Activated CD4-positive, alpha-beta T cell treated with anti-CD3 and anti-CD28 coated beads for 48 hours (primary cell): ENCODE measurements at places on chromosomes 13 and 19.

DNA sequence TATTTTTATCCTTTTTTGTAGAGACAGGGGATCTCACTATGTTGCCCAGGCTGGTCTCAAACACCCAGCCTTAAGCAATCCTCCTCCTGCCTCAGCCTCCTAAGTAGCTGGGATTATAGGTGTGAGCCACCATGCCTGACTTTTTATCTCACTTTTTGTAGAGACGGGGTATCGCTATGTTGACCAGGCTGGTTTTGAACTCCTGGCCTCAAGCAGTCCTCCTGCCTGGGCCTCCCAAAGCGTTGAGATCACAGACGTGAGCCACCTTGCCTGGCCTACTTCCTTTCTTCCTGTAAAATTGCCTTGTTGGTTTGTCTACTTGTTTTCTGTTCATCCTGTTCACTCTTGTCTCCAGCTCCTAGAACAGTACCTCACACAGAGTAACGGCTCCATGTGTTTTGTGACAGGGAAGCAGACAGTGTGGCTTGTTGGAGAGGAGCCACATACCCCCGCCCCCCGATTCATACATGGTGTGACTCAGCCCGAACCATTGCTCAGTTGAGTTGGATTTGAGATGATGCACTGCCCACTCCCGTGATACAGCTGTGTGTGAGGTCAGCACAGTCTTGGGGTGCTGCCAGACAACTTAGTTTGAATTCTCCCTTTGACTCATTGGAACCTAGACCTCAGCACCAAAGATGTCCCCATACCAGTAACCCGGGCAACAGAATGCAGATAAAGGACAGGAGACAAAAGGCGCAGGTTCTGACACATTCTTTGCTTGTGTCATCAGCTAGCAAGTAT lies 34.2 kb downstream of the GPR42 start:
- peak; percentile 89 for DNase-seq

GRCh38 chr13:37645181-37645740 lies 46.7 kb upstream of the POSTN start:
- DNase-seq = no peak

DNA sequence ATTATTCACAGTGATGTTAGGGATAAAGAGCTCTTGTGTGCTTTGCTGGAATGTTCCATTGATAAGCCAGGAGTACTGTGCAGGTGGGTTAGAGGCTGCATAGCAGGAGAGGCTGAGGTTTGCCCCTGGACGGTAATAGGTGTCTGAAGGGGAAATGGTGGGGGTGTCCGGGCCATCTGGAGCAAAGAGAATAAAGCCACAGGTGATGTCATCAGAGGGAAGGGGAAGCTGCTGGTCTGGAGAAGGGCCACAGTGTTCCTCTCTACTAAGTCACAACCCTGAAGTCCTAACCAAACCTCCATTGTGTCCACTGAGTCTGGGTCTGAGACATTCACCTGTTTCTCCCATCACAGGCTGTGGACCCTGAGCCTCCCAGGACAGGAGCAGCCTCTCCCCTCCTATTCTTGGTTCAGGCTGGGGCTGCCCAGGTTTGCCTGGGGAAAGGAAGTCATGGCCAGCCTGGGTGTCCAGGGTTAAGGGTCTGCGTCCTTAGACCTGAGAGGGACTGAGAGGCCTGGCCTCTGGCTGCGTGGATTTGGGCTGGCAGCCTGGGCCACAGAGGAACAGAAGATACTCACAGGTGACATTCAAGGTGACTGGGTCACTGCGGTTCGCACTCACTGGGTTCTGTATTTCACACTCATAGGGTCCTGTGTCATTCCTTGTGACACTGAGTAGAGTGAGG lies 6.8 kb downstream of the CEACAM1 start:
- DNase-seq = no peak

DNA sequence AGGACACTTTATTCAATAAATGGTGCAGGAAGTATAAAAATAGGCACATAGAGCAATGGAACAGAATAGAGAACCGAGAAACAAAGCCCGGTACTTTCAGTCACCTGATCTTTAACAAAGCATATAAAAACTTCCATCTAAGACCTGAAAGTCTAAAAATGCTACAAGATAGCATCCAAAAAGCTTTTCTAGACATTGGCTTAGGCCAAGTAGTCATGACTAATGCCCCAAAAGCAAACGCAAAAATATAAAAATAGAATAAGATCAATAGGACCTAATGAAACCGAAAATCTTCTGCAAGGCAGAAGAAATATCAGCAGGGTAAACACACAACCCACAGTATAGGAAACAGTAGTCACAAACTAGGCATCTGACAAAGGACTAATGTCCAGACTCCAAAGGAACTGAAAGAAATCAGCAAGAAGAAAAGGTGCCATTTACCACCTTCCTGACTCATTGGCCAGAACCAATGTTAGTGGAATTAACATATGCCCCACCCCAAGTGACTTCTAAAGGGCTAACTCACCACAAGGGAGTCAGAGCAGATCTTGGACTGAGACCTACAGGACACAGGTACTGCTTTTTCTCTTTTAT lies 40.8 kb upstream of the CEACAM21 start:
- DNase-seq = no peak

DNA sequence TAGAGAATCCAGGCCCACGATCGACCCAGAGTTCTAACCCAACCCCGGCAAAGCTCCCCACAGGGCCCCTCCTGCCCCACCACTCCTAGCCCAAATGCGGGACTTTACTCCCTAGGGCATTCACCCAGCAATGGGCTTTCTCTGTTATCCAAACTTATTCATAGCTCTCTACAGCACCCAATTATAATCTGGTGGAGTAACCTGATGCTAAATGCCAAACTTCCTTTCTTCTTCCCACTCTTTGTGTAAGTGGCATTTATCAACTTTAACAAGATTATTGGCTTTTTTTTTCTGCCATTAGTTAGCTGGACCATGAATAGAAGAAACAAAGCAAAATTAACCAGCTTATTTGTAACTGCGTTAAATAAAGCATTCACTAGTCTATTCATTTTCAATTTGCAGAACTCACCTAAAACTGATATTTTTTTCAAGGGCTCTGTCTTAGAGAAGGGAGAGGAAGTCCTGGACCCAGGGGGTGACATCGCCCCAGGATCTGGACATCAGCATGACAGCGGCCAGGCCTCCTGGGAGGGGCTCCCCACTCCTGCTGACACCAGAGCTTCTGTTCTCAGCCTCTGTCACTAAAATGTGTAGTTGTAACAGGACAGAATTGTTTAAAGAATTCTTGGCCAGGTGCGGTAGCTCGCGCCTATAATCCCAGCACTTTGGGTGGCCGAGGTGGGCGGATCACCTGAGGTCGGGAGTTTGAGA lies 1.5 kb downstream of the FAM124A start:
- no peak for DNase-seq

DNA sequence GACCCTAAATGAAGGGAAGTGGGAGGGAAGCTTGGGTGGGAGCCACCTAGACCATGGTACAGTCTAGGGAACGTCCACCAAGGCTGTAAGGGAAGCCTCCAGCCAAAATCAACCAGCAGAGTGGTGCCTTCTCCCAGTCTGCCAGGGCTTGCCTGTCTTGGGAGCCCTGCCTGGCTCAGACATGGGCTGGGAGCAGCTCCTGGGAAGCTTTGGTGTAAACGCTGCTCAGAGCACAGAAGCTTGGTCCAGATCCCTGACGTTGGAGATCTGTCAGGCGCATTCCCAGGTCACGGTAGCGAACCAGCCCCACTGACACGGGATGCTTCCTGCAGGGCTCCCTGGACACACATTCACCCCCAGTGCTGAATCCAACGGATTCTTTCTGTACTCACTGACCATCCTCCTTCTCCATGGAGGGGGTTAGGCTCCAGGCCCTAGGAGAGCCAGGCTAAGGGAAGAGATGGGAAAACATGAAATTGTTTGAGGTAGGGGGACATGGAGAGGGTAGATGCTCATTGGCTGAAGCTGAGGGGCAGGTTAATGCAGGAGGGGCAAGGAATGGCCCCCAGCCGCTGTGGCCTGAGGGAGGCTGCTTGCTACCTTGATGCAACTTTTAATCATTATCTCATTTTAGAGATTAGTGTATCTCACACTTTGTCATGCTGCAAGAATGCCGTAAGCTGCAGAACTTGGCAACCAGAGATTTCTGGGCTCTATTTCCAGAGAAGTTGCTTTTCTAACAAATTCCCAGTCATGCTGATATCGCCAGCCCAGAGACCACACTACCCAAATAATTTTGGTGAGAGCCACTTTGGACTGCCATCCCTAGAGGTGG lies 195.8 kb downstream of the UQCRFS1 start:
- DNase-seq = no peak

GRCh38 chr19:11425719-11426457 lies 6.8 kb upstream of the RGL3 start:
- DNase-seq = peak; percentile 25

DNA sequence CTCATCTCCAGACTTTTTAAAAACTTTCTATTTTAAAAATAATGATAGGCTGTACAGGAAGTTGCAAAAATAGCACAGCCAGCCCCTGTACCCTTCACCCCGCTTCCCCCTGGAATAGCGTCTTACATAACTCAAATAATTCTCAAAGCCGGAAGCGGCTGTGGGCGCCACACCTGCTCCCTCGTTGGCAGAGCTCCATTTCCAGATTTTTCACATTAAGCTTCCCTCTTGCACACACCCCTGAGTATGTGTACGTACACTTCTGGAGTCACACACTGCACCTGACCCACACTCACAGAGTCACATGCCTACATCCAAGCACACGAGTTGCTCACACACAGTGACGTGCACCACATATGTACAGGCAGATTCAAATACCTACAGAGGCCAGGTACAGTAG lies 24.9 kb upstream of the DPP9 start:
- DNase-seq = no peak

DNA sequence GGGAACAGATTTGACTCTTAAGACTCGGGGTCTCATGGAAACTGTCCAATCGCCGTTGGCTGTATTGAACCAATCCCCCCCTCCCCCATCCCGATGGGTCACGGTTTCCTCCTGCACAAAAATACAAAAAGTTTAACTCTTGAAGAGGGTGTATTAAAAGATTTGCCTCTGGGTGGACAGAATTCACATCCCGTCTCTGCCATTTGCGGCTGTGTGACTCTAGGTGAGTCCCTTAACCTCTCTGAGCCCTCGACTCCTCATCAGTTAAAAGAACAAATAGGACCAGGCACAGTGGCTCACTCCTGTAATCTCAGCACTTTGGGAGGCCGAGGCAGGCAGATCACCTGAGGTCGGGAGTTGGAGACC lies 31.3 kb upstream of the FEM1A start:
- no peak for DNase-seq

DNA sequence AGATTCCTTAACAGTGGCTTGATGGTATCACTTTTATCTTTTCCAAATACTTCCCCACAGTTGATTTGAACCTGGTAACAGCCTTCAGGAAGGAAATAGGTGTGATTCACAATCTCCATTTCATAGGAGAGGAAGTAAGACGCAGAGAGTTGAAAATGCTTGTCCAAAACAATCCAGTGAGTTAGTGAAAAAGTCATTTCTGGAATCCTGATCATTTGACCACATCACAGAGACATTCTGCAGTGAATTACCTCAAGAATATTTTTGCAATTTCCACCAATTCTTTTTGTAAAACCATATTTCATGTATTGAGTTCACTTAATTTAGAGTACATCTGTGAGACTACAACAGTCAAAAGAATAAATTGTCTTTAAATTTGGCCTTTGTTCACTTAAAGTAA lies 292.8 kb downstream of the DCLK1 start:
- no peak for DNase-seq

GRCh38 chr13:84630476-84630875 lies 748.2 kb upstream of the SLITRK1 start:
- DNase-seq = no peak

DNA sequence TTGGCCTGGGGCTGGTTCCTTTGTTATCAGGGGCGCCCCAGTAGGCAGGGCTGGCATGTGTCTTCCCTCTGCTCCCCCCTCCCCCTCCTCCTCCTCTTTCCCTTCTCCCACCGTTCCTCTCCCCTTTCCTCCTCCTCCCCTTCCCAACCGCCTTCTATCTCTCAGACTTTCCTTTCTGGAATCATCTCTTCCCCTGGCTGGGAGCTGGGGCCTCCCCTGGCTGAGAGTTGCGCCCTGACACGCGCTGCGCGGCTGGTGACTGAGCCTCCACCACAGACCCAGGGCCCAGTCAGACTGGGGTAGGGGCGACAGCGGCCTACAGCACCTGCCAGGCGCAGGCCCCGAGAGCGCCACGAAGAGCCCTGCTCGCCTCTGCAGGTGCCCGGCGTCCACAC lies 2.8 kb downstream of the PNMA8B start:
- DNase-seq = no peak

GRCh38 chr13:40540328-40541044 lies 126.0 kb downstream of the FOXO1 start:
- no peak for DNase-seq

DNA sequence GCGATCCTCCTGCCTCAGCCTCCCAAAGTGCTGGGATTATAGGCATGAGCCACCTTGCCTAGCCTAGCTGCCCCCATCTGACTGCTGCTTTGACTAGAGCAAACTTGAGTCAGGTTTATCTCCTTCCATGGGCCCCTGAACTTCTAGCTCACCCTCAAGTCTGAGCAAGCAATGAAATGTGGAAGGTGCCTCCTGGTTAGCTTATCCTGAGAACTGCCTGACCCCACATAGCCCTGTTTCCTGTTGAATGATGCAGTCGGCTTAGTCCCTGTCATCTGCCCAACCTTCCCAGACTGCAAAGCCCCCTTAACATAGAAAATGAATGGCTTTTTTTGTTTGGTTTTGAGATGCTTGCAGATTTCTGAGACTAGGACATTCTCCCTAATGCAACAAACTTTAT lies 8.9 kb upstream of the TMEM160 start:
- DNase-seq = no peak

DNA sequence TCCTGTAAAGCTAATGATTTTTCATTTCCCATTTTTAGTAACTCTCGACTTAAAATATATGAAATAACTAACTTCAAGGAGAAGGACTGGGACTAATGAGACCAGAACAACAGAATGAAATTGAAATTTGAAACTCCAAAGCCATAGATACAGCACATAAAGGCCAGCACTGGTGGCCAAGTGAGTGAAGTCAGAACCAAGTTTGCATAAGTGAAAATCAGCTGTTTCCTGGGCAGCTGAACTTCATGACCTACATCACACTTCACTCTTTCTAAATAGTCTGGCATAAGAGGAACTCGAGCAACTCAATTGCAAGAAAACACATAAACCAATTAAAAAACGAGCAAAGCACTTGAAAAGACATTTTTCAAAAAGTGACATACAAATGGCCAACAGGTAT lies 84.5 kb downstream of the DCLK1 start:
- DNase-seq = no peak
